ENCODE measurements at places on chromosomes 11 and 22.

GRCh38 chr11:110093407-110094297 is 460 bp downstream of the ZC3H12C start:
- no peaks in the 10 kb centered on the region for H3K27me3 ChIP-seq
- H3K27ac ChIP-seq, result peak overlapping the region; percentile 89
- peaks cover 36% of the 10 kb centered on the region for H3K4me1 ChIP-seq
- peak; percentile 15 for DNase-seq

DNA sequence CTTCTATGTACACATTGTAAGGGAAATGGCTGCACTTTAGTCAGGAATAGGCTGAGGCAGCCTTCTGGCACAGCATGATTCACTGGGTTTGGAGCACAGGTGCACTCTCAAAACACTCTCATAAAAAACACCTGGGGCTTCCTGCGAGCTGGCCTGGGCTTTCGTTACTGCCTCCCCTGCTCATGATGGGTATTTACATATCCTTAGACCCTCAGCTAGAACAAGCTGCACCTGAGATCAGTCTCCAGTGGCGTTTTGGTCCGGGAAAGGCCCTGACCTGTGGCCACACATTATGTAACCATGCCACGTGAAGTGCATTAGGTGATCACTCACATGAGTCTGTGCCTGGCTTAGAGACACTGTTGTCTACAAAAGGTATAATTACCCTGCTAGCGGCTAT is 321.7 kb downstream of the TMEM135 start:
- no peak overlapping the region for H3K27ac ChIP-seq
- H3K4me3 ChIP-seq, result no peak overlapping the region
- H3K27me3 ChIP-seq, result no peaks in the 10 kb centered on the region
- H3K4me1 ChIP-seq, result no peaks in the 10 kb centered on the region
- DNase-seq, result no peak
- no peaks in the 10 kb centered on the region for H3K36me3 ChIP-seq

DNA sequence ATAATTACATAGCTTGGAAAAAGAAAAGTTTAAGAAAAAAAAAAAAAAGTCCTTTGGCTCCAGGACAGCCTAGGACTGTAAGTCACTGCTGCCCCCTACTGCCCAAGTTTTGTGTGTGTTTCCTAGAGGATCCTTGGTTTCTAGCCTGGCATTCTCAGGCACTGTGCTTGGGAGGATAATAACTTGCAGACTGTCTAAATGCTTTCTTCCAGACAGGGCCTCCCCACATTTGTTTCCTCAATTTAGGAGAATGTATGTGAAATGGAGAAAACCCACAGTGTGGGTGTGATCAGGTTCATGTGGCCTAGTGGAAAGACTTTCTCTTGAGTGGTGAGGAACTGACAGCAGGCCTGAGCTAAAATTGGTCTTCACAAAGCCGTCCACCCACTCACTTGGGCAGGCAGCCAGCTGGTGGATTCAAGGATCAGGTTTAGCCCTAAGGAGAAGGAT is 191.0 kb downstream of the NAV2 start:
- no peak overlapping the region for H3K4me3 ChIP-seq
- DNase-seq, result peak; percentile 62

- peaks cover 31% of the 10 kb centered on the region for H3K36me3 ChIP-seq
- peaks cover 27% of the 10 kb centered on the region for H3K4me1 ChIP-seq
- H3K27ac ChIP-seq, result no peak overlapping the region
- no peak for DNase-seq
- no peak overlapping the region for H3K4me3 ChIP-seq
These were observed 100.8 kb downstream of the KIAA1671 start for GRCh38 chr22:25053153-25053805.

DNA sequence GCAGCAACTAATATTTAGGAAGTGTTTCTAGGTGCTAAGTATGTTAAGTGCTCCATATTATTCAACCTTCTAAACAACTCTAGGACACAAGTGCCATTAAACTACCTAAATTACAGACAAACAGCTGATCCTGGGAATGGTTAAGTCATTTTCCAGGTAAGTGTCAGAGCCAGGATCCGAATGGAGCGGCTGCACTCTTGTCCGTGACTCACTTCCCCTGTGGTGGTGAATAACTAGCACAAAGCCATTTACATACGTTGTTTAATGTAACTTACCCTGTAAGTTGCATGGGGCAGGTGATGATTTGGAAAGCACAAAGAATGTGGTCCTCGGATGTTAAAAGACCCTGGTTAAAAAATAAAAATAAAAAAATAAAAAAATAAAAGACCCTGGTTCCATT is 8.8 kb upstream of the PRG2 start:
- no peak overlapping the region for H3K27ac ChIP-seq
- H3K27me3 ChIP-seq, result peaks cover 9% of the 10 kb centered on the region
- H3K4me3 ChIP-seq, result no peak overlapping the region
- DNase-seq, result no peak
- H3K4me1 ChIP-seq, result peaks cover 7% of the 10 kb centered on the region

DNA sequence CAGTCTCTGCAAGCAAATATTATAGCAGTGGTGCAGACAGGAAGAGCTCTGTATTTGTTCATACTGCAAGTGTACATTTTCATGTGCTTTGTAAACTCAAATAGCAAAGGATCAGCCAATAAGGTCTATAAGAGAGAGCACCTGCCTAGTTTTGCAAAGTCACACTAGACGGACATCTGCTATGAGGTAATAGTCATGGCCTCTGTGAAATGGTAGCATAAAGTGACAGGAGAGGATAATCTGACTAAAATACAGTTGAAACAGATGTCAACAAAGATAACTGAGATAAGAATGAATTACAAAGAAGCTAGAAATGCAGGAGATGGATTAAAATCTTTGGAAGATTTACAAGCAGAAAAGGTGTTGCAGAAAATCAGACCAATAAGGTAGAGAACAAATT is 70.6 kb upstream of the SPON1 start:
- no peak overlapping the region for H3K27ac ChIP-seq
- no peaks in the 10 kb centered on the region for H3K4me1 ChIP-seq
- no peak for DNase-seq
- no peak overlapping the region for H3K4me3 ChIP-seq
- H3K27me3 ChIP-seq, result no peaks in the 10 kb centered on the region
- no peaks in the 10 kb centered on the region for H3K36me3 ChIP-seq

DNA sequence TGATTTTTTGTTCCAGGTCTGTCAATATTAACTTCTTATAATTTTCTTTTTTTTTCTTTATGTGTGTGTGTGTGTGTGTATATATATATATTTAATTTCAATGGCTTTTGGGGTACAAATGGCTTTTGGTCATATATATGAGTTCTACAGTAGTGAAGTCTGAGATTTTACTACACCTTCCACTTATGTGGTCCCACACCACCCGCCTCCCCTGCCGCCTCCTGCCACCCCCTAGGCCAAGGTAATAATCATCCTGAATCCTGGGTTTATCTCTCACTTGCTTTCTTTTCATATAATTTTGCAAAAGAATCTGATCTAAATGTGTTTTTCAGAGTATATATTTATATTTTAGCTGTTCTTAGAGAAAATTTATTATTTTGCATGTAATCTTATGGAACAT is 11.1 kb downstream of the NEAT1 start:
- peaks cover 10% of the 10 kb centered on the region for H3K4me1 ChIP-seq
- peaks cover 28% of the 10 kb centered on the region for H3K36me3 ChIP-seq
- H3K27ac ChIP-seq, result no peak overlapping the region
- no peak overlapping the region for H3K4me3 ChIP-seq
- no peaks in the 10 kb centered on the region for H3K27me3 ChIP-seq

DNA sequence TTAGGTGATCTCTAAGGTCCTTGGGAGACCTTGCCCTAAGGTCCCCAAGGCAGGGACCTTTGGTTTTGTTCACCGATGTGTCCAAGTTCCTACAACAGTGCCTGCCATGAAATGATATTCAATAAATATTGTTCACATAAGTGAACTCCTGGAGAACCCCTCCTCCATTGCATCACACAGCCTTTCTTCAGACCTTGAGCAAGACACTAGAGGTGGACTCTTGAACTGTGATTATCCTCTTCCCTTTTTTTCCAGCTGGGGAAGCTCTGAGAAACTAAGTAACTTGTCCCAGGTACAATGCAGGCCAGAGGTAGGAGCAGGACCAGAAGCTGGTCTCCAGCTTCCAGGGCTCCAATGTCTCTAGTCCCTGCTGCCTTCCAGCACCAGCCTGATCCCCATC is 76.6 kb upstream of the LMO1 start:
- H3K27me3 ChIP-seq, result no peaks in the 10 kb centered on the region
- H3K4me1 ChIP-seq, result no peaks in the 10 kb centered on the region
- no peak overlapping the region for H3K27ac ChIP-seq
- no peak overlapping the region for H3K4me3 ChIP-seq
- no peak for DNase-seq
- H3K36me3 ChIP-seq, result no peaks in the 10 kb centered on the region

DNA sequence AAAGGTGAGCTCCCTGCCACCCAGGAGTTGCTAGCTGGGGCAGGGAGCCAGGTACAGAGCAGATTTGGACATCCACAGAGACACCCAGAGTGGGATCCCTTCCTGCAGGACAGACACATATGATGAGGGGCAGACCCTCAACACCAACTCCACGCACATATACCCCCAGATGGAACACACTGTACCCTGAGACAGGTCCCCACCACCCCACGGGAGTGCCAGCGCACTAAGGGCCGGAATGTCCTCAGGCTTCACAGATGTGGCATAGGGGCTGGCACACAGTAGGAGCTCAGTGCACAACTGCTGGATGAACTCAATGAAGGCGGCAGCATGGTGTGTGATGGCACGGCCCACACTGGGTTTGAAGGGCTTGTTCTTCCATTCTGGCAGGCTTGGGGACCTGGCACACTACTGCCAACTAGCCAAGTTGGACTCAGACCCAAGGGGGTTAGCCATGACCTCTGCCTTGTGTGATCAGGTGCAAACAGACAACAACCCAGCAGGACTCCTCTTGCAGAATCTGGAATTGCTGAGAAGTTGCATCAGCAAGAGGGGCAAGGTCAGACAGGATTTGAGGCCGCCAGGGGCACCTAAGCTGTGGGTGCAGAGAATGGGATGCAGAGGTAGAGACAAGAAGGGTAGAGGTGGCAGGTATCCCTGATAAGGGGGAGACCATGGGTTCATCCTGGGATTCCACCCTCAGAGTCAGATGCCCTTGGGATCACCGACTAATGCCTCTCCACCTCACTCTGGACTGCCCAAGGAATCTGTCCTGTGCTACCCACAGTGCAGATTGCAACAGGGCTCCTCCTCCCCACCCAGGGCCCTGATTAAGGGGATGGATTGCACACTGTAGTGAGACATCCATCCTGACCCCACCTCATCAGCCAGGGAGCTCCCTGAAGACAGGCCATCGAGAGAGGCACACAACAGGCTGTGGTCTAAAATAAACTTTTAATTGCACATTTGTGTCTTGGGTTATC is 2.4 kb downstream of the C22orf15 start:
- DNase-seq, result no peak
- peak overlapping the region; percentile 20 for H3K27ac ChIP-seq

GRCh38 chr11:36088266-36088972 is 144.6 kb downstream of the LDLRAD3 start:
- peaks cover 2% of the 10 kb centered on the region for H3K36me3 ChIP-seq
- no peak overlapping the region for H3K4me3 ChIP-seq
- H3K4me1 ChIP-seq, result no peaks in the 10 kb centered on the region
- H3K27ac ChIP-seq, result no peak overlapping the region

DNA sequence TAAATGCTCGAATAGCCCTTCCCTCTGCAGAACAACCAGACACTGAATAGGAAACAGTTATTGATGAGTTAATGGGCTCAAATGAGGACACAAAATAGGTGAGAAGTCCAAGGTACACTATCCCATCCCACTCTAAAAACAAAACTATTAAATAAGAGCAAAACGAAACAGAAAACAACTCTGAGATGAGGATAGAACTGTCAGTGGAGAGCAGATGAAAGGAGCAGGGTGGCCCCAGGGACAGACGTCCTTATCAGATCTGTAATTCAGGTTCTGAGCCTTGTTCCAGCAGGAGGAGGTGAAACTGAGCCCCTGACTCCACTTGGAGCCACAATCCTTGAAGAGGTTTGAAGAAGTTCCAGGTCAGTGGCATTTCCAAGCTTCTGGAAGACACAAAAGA is 8.5 kb upstream of the SNX19 start:
- H3K4me3 ChIP-seq, result no peak overlapping the region
- no peaks in the 10 kb centered on the region for H3K27me3 ChIP-seq
- DNase-seq, result no peak
- H3K27ac ChIP-seq, result no peak overlapping the region
- no peaks in the 10 kb centered on the region for H3K4me1 ChIP-seq

All from HCT116 (cell line).